ENCODE measurements at places on chromosomes 1 and 21.

GRCh38 chr21:25934130-25934529, 199.4 kb downstream of the GABPA start:
- DNase-seq = no peak

DNA sequence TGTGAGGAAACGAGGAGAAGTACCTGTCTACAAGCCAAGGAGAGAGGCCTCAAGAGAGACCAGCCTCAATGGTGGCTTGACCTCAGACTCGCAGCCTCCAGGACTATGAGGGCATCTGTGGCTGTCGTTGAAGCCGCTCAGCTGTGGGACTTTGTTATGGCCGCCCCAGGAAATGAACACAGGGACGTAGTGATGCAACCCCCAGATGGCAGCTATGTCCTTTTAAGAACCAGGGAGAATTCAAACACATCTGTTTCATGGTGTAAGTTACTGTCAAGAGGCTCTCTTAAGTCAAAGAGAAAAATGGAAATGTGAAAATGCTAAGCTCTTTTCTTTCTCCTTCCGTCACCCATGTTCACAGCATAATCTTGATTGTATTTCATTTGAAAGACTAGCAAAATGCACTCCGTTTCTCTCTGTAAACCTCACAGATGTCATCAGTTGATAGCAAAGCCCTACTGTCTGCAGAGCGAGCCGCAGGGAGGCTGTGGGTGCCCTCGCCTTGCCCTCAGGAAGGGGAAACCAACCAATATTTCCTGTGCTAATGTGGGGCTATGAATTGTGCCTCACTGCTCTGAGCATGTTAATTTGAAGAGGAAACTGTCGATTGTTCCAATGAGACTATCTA, 21.3 kb downstream of the UBASH3A start:
- peak; percentile 43 for DNase-seq

- no peak for DNase-seq
Measured at GRCh38 chr1:112172294-112172882, 182.9 kb upstream of the KCND3 start.

GRCh38 chr1:200786788-200787187, 48.1 kb downstream of the CAMSAP2 start:
- DNase-seq = no peak

- DNase-seq = no peak
Measured at GRCh38 chr1:29985606-29985945, 737.8 kb downstream of the MATN1 start.

- no peak for DNase-seq
Measured at GRCh38 chr1:116265931-116266863, 106.8 kb upstream of the ATP1A1 start.

DNA sequence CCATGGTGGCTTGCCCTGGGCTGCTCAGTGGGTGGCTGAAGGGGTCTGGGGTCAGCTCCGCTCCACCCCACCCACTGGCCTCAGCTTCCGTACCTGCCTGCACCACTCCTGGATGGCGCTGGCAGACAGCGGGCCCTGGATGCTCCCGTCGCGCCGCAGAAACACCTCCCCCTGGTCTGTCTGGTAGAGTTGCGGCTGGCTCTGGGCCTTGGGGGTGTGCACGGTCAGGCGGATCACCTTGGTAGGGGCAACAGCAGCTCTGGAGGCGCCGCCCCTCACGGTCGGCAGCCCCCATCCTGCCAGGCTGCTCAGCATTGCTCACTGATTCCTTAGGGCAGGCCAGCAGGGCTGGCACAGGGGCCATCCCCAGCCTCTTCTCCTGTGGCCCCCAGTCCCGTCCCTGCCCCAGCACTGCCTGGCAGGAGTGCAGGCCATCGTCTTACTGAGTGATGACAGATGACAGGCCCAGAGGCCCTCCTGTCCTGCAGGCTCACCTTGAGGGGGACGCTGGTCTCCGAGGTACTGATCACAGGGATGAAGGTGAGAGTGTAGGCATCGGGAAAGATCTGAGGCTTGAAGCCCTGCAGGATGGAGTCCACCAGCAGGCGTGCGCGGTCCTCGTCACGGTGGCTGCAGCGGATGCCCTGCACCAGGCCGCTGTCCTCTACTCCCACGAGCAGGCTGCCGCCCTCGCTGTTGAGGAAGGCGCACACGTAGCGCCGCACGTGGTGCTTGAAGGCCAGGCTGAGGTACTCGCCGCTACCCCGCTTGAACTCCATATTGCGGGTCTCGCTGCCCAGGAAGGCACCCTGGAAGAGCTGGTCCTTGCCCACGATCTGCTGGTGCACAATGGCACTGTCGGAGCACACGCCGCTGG, 4.1 kb downstream of the SLFNL1 start:
- no peak for DNase-seq

GRCh38 chr21:44093761-44094160, 13.4 kb upstream of the PWP2 start:
- no peak for DNase-seq

DNA sequence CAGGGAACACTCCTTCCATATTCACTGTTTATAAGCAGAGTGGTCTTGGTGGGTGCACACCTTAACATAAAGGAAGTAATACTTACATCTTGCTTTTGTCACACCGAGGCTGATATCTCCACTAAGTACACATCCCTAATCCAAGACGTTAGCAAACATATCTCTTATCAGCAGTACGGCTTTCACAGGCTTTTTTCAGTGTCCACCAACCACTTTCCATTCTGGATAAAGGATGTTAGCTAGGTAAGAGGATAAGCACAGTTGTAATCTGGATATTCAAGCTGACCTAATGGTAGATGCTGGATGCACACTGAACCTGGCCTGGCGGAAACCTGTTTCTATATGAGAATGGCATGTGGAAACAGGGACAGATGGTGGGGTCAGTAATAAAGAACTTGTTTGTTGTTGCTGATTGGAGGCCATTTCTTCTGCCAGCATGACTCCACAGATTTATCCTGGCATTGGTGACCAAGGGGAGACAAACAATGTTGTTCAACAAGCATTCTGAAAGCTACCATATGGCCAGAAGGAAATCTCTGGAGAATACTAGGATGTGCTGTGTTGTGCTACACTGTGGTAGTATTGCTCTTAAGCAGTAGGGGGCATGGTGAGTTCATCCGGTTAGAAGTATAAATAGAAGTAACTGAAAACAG, 416.4 kb downstream of the PTBP2 start:
- no peak for DNase-seq

DNA sequence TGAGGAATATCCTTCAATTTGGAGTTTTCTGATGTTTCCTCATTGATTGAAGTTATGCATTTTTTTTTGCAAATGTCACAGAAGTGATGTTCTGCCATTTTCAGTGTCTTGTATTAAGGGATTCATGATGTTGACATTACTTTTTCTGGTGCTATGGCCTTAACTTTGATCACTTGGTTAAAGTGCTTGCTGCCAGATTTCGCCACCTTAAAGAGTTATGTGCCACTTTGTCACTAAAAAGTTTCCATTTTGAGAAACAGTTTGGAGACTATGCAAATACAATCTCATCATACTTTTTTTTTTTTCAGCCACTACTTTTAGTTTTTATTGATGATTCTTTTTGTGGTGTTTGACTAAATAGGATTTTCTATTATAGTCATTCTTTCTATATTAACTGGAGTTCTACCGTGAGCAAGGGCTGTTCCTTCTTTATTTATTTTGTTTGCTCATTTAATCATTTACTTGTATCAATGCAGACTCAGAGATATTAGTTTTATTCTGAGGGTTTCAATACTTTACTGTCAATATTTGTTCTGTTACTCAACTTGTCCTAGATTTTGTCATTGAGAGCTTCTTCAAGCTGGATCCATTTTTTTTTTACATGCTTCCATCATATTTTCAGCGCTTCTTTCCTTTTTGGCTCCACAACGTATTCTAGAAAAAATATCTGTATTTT, 3.2 kb downstream of the GBP7 start:
- no peak for DNase-seq

DNA sequence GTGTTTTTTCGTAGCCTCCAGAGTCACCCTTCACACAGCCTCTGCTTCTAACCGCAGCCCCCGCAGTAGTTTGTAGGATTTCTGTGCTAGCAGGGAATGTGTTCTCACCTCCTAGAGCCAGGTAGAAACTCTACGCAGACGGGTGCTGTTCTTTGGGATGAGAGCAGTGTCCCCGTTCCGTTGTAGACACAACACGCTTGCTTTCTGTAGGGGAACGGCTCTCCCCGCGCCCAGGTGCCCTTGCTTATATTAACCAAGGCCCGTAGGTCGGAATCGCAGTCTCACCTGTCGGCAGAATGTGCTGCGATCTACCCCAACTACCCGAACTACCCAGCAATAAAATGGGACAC, 111.8 kb upstream of the NBPF11 start:
- no peak for DNase-seq

DNA sequence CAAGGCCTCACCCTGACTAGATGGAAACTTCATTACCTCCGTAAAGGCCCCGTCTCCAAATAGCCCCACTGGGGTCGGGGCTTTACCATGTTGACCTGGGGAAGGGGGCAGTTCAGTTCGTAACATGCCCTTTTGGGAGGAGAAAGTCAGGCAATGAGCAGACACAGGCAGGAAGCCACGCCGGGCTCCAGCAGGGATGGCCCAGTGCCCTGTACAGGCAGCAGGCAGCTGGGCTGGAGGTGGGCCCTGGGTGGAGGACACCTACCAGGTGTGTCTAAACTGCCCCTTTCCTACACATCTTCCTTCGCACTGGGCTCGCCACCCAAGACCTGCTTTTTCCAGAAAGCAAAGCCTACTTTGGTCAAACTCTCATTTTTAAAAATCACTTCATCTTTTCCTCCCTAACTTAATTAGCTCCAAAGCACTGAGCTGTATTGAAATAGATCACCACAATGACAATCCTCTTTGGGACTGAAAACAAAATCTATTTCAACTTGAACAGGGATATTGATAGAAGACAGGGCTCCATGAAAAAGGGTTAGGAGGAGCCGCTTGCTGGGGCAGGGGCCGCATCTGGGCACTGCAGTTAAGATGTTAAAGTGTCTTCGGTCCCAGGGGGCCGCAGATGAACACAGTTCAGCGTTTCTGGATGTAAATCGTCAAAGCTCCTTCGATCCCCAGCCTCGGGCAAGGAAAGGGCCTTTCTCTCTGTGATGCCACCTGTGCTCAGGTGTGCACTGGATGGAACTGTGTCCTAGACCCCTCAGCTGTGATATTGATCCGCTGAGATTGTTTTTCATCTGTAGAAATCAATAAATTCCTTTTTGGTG, 104.6 kb downstream of the PDE9A start:
- DNase-seq = no peak

DNA sequence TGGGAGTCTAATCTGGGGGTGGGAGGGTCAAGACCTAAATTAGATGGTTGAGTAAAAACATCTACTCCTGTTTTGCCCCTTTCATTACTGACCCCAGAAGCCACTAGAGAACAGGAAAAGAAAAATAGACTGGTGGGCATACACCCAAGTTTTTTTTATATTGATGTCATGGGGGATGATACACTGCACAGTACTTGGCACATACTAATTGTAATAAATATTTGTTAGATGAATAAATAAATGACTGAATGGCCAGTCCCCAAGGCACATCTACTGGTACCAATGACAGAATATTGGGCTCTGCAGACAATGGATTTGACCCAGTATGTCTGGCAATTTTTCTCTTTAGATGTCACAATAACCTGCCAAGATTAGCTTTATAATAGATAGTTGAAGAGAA, 36.8 kb upstream of the PTBP2 start:
- DNase-seq = no peak

GRCh38 chr1:37677808-37678207, 14.5 kb upstream of the CDCA8 start:
- DNase-seq = no peak

- no peak for DNase-seq
Measured at GRCh38 chr1:3359756-3360440, 94.6 kb upstream of the ARHGEF16 start.

DNA sequence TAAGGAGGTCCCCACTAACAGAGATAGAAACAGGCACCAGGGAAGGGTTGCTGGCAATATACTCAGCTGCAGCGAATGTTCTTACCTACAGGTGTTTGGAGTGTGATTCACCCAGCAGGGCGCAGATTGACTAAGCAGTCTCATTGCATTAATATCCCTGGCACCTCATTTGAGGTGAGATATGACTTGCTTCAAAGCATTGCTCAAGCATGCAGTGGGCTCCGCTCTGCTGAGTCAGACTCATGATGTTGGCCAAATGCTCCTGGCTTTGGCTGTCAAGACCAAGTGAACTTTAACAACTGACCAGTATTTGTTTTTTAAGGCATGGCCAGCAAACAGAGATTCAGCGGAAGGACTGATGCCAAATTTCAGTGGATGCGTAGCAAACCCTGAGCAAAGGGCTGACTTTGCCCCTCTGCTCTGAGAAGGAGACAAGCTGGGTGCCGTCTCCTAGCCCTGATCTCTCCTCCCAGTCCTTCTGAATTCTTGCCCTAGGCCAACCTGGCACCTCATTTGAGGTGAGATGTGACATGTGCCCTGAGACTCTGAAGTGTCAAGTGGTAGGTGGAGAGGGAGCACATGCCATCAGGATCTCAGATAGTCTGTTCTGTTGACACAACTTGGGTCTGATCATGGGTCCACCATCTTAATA, 187.1 kb upstream of the COA6 start:
- DNase-seq = no peak

DNA sequence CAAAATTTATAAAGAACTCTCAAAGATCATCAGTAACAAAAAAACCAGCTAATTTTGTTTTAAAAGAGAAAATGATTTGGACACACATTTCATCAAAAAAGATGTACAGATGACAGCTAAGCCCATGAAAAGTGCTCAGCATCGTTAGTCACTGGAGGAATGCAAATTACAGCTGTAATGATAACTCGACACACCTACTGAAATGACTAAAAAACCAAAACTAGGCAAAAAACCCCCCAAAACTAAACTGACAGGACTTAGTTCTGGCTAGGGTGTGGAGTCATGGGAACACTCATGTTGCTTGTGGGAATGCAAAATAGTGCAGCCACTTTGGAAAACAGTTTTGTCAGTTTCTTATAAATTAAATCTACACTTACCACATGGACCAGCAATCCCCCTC, 59.5 kb downstream of the CNIH3 start:
- no peak for DNase-seq

DNA sequence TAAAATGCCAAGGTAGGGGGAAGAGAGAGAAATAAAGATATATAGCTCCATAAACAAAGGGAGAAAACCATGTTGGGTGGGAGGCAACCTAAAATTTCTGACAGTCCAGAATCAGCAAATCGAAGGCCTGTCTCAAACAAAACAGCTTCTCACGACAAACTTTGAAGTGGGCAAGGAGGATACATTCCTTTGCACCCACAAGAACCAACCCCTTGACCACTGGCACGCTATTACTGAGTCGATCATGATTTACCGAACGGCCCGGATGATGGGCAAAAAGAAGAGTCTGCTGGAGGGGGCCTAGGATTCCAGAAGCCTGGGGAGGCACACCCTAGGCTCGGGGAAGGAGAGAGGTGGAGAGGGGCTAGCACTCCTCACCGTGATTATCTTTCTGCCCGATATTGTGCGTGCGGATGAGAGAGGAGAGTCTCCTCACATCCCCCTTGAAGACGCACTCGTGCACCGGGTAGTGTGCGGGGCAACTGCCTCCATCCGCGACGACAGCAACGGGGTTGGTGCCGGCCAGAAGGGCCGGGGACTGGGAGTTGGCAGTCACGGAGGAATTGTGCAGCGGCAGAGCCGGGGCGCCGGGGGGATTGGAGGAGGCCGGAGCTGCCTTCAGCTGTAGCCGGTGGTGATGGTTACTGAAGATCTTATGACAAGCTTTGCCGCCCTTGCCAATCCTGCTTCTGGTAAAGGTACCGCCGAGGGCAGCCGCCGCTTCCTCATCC, 756 bp downstream of the ANKRD13C start:
- DNase-seq = peak; percentile 33

- DNase-seq = no peak
Measured at GRCh38 chr1:11564237-11564636, 85.3 kb downstream of the DISP3 start.

All from activated naive CD4-positive, alpha-beta T cell (primary cell).